HS-5 (cell line): ENCODE measurements at places on chromosomes 11 and 22.

GRCh38 chr11:132803436-132803835 lies 728.9 kb downstream of the OPCML start:
- DNase-seq, result peak; percentile 53

DNA sequence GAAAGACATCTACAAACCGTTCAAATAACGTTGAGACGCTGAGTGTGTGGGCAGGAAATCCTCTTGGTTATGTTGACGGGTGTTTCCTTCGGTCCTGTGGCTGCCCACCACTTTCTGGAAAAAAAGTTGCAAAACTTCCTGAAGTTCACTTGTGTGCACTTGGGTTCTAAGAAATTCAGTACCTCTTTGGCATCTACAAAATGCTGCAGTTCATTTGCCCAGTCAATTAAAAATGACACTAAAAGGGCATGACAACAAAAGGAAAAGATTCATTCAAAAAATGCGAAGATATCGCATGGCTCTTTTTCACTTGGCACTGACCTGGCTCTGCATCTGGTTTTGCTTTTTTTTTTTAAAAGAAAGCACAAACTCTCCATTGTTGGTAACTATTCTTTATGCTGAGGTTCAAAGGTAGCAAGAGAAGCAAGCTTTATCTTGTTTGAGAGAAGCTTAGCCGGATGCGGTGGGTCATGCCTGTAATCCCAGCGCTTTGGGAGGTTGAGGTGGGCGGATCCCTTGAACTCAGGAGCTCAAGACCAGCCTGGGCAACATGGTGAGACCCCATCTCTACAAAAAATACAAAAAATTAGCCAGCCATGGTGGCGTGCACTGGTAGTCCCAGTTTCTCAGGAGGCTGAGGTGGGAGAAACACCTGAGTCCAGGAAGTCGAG lies 10.6 kb upstream of the XBP1 start:
- DNase-seq, result no peak

- no peak for DNase-seq
Observed at GRCh38 chr11:70255477-70256116, 14.9 kb upstream of the PPFIA1 start.

GRCh38 chr11:9757809-9758636 lies 94.1 kb downstream of the SWAP70 start:
- peak; percentile 45 for DNase-seq

- DNase-seq, result no peak
Observed at GRCh38 chr22:41922328-41922727, 4.3 kb downstream of the TNFRSF13C start.

DNA sequence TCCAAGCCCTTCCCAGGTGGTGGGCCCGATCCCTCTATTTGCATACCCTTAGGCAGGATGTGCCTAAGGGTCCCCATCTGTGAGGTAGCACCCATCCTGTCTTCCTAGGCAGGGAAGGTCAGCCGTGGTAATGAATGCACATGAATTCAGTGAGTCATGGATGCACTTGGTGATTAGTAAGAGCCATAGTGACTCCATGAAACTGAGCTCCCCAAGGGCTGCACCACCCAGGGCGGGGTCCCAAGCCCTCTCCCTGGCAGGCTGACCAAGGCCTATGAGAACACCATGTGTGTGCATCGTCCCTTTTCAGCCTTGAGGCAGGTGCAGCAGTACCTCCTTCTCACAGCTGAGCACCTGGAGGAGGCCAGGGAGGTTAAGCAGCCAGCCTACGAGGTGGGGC lies 15.6 kb upstream of the SUSD2 start:
- no peak for DNase-seq

DNA sequence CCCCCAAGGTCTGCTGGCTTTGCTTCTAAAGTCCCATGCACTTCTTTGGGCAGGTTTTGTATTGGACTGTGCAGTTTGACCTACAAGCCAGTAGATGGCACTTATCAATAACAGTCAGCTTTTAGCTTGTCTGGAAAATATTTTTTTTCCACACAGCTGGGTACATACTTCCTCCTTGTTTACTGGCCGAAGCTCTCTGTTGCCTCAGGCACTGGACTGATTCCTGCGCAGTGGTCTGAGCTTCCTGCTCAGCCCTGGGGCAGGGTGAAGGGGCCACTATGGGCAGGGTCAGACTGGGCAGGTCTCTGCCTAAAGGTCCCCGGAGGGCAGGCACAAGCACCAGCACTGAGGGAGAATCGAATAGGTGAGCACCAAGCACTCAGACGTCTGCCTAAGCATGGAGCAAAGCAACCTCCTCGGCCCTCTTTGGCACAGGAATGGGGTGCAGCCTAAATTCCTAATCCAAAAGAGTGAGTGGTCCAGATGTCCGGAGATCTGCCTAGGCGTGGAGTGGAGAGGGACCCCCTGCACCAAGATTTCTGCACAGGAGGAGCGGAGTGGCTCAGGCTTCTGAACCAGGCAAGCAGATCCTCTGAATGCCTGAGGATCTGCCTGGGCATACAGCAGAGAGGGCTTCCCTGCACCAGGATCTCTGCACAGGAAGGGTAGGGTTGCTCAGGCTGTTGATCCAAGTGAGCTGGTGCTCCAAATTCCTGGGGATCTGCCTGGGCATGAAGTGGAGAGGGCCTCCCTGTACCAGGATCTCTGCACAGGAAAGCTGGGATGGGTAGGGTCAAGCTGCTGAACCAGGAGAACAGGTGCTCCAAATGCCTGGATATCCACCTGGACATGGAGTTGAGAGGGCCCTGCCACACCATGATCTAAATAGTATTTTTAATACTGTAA lies 105.9 kb upstream of the C11orf58 start:
- DNase-seq, result no peak

GRCh38 chr11:61756452-61757212 lies 4.2 kb downstream of the MYRF start:
- DNase-seq, result no peak

GRCh38 chr22:46737105-46737975 lies 712 bp downstream of the CERK start:
- DNase-seq, result no peak

GRCh38 chr22:47275605-47276449 lies 513.4 kb downstream of the TBC1D22A start:
- DNase-seq, result no peak

DNA sequence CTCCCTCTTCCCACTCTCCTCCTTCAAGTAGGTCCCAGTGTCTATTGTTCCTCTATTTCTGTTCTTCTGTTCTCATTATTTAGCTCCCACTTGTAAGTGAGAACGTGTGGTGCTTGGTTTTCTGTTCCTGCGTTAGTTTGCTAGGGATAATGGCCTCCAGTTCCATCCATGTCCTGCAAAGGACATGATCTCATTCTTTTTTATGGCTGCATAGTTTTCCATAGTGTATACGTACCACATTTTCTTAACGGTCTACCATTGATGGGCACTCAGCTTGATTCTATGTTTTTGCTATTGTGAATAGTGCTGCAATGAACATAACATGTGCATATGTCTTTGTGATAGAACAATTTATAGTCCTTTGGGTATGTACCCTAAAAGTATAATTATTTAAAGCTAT lies 26.2 kb downstream of the C2CD3 start:
- DNase-seq, result no peak
